ENCODE measurements at places on chromosomes 12 and 14.

- DNase-seq: no peak
Measured at GRCh38 chr12:66572845-66573244, 106.0 kb downstream of the GRIP1 start.

- no peak for DNase-seq
Measured at GRCh38 chr12:54392485-54393206, 8.1 kb upstream of the ZNF385A start.

DNA sequence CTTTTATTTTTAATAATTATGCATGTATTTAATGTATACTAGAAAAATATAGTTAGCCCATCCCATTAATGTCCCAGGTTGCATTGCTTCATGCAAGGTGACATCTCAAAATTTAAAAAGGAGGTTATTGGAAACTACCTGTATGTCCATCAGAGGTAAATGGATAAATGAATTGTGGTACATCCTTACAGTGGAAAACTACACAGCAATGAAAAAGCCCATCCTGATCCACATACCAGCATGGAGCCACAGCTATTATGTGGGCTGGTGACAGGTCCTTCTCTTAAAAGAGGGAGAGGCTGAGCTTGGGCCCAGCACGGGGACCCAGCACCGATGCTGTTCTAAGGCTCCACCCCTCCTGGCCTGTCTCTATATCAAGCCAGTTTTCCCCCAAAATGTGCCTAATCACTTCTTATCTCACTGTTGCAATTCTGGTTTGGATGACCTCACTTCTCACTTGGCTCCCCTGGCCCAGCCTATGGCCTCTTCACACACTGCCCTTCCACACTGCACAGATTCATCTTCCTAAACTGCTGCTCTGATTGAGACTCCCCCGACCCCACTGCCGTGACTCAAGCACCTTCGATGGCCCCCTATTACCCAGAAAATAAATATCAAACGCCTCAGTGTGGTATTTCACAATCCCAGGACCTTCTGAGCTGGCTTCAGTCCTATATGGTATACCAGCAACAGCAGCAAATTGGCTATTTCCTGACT, 97.1 kb upstream of the NCOR2 start:
- no peak for DNase-seq

DNA sequence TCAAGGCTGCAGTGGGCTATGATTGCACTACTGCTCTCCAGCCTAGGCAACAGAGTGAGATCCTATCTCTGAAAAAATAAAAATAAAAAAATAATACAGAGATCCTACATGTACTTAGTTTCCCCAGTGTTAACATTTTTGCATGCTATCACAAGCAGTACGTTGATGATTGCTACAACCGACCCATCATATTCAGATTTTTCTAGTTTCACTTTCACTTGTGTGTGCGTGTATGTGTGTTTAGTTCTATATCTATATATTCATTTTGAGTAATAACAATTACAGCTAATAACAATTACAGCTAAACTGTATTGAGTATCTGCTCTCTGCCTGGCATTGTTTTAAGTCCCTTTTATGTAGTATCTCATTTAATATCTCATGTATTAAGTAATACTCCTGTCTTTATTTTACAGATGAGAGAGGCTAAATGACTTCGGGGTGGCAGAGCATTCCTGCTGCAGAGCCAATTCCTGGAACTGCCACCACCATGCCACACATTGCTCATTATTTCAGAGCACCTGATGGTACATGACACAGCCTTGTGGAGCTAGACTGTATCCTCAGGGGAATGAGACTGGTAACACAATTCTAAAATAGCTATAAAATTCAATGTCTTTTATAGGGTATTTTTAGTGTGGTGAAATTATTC, 153.1 kb downstream of the BCAT1 start:
- no peak for DNase-seq

DNA sequence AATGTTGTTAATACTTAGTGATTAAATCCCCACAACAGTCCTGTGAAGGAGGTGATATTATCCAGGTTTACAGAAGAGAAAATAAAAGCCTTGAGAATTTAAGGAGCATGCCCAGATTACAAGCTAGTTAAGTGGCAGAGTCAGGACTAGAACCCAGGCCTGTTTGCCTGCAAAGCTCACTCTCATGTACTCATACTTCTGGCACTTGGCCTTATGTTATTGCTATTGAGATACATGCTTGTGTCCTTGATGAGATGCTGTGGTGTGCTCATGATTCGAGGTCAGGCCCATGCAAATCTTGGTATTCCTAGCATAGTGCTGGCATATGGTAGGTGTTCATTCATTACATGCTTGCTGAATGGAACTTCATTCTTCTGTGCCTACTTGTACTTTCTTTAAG, 7.6 kb upstream of the EID3 start:
- no peak for DNase-seq
